ENCODE measurements at places on chromosomes 4 and X.

DNA sequence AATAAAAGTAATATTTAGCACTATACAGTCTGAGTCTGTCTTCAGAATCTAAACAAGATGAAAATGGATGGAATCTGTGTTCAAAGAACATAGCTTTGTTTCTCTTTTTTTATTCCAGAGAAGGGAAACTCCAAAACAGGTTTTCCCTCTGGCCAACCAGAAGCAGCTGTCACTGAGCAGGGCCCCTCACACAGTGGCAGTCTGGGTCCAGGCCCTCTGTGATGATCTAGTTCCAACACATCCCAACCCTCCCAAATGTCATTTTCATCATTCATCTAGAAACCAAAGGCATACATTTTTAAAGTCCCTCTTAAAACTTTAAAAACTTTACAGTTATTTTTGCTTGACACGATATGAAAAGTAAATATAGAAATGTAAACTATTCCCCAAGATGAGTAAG is 70.1 kb downstream of the ATP8A1 start:
- no peak for DNase-seq

GRCh38 chr4:3306450-3306849 is 13.6 kb downstream of the RGS12 start:
- DNase-seq = no peak

GRCh38 chrX:16368696-16369095 is 201.4 kb downstream of the MAGEB17 start:
- no peak for DNase-seq

- DNase-seq = peak; percentile 35
Observed at GRCh38 chr4:4333265-4333706, 43.2 kb downstream of the ZBTB49 start.

DNA sequence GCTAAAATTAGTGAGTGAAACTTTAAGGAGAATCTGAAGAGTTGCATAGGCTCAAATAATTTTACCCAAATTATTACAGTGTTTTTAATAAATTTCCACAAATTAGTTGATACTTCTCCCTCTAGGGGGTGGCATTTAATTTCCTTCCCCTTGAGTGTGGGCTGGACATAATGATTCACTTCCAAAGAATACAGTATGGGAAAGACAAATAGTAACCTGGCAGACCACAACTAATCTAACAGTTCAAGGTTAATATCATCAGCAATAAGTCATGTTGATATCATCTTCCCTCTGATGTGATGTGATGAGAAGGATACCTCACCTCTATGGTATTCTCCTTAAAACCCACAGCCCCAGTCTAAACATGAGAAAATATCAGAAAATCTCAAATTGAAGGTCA is 15.5 kb downstream of the PFKFB1 start:
- DNase-seq = no peak
